ENCODE measurements at places on chromosomes 7 and 10.

DNA sequence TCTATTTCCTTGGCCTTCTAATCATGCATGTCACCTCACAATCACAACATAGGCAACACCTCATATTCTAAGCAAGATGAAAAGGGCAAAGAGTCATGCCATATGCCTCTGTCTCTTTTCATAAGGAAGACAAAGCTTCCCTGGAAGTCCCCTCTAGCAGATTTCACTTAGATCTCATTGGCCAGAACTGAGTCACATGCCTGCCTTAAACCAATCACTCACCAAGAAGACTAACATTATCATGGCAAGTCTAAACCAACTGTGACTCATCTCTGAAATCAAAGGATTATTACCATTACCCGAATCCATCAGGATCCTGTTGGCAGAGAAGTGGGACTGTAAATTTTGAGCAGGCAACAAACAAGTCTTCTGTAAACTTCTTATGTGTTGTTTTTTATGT is 27.8 kb downstream of the CAV1 start:
- DNase-seq = no peak

GRCh38 chr7:52565974-52566373 is 469.5 kb upstream of the POM121L12 start:
- DNase-seq = no peak

DNA sequence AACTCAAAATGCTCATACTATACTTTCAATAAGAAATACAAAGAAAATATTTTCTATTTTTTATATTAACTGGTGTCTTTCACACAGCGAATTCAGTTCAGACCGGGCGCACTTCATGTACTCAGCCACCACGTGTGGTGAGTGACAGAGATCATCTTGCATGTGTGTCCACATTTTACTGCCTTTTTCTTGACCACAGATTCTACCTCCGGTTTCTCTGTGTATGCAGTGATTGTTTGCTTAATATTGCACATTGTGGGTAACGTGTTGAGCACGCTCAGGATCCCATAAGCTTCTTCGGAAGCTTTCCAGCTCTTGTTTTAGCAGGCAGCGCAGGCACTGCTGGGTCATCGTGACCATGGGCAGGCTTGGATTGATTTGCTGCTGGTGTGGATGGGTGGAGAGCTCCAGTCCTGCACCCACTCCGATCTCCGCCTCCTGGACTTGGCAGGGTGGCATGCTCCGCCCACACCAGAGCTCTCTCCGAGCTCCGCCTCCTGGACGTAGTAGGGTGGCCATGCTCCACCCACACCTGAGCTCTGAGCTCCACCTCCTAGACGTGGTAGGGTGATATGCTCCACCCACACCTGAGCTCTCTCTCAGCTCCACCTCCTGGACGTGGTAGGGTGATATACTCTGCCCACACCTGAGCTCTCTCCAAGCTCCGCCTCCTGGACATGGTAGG is 253.3 kb downstream of the DIP2C start:
- no peak for DNase-seq

DNA sequence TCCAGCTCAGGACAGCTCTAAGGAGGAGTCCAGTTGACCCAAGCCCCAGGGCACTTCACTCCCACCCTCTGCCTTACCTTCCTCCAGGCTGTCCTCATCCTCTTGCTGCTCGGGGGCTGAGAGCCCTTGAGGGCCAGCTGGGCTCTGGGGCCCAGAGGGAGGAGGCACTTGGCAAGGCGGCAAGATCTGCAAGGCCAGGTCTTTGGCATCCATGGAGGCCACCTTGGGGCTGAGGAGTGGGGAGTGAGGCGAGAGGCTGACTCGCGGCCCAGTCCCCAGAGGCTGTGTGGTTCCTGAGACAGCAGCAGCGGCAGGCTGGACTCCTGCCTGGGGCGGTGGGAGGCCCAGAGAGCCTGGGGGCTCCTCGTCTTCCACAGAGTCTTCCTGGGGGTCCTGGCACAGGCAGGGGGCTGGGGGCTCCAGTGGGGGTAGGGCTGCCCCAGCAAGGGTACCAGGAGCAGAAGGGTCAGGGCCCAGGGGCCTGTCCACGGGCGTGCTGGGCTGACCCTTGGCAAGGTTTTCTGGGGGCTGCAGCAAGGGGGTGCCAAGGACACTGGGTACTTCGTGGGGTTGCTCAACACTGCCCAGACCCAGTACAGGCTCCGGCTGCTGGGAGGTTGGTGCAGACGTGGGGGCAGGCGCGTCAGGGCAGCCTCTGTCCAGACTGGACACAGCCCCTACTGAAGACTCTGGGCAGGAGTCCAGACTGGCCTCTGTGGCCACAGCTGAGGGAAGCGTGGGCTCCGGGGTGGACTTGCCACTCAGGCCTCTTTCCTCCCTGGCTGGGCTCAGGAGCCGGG is 6.5 kb downstream of the NACAD start:
- DNase-seq = no peak

DNA sequence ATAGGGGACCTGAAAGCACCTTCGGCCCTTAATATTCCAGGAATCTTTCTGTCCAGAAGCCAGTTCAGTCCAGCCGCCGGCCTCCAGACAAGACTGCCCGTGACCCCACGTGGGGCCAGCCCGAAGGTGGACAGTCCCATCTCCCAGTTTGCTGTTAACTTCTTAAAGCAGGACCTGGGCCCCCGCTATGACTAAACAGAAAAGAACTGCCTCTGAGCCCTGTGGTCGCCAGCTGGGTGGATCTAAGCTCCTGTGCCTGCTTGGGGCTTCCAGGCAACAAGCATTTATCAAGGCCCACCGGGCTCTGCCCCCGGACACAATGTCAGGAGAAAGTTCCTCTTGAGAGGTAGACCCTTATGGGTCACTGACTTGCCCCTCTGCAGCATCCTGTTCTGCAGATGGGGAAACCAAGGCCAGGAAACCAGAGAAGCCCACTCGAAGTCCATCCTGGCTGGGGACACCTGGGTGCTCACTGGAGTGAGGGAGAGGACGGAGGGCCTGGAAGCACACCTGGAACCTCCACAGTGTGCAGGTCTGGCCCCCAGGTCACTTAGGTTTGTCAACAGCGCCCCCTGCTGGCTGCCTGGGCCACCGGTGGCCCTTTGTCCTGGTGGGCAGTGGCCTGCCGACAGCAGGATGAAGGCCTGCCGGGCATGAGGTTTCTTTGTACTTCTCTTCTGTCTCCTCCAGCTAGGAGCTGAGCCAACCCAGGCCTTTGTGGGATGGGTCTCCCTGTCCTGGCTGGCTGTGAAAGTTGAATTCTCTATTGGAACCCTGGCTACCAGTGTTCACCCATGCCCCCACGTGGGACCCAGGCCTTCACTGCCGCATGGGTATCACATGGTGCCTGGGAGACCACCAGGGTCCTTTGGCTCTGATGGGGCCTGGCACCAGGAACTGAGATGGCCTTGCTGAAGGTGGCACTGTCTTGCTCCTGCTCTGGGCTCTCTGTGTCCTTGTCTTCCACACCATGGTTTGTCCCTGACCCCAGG is 128.0 kb downstream of the ZMIZ1 start:
- DNase-seq = no peak

GRCh38 chr7:116212869-116213268 is 2.5 kb downstream of the TES start:
- no peak for DNase-seq

DNA sequence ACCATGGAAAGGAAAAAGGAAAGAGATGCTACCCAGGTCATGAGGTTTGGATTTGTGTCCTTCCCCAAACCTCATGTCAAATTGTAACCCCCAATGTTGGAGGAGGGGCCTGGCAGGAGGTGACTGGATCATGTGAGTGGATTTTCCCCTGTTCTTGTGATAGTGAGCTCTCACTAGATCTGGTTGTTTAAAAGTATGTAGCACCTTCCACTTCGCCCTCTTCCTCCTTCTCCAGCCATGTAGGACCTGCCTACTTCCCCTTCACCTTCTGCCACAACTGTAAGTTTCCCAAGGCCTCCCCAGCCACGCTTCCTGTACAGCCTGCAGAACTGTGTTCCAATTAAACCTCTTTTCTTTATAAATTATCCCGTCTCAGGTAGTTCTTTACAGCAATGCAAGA is 113.9 kb downstream of the FAM107B start:
- DNase-seq = no peak

GRCh38 chr10:89615824-89616223 is 29.2 kb downstream of the PANK1 start:
- peak; percentile 22 for DNase-seq

Measured in astrocyte (in vitro differentiated cells and primary cell).